Suppressor macrophage treated with lipopolysaccharide for 4 hours (primary cell): ENCODE measurements at places on chromosomes 11 and 22.

GRCh38 chr11:97557399-97557798 is 1167.6 kb downstream of the JRKL start:
- no peak for DNase-seq

- no peak for DNase-seq
Measured at GRCh38 chr22:33851240-33851639, 69.0 kb downstream of the LARGE1 start.

- peak; percentile 10 for DNase-seq
Measured at GRCh38 chr11:14357881-14358728, 878 bp downstream of the RRAS2 start.

DNA sequence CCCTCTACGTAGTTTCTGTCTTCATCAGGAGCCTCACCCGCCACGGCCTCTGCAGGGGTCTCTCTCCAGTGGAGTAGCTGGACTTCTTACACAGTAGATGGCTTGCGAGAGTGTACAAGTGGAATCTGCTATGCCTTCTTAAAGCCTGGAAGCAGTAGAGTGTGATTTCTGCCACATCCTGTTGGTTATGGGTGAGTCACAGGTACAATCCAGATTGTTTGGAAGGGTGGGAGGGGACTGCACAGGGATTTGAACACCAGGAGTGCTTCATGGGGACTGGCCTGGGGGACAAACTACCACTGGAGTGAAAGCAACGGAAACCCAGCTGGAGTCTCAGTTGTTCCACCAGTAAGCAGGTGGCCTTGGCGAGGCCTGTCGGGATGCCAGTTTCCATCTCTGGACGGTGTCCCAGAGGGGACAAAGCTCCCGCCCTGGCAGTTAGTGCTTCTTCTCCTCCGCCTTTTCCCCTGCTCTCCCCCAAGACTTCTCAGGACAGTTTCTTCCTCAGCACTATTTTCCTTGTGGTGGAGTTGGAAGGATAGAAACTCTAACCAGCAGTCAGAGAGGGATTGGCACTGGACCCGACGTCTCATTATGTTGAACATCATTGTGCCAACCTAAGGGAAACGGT is 85.0 kb upstream of the RCN1 start:
- DNase-seq: no peak

DNA sequence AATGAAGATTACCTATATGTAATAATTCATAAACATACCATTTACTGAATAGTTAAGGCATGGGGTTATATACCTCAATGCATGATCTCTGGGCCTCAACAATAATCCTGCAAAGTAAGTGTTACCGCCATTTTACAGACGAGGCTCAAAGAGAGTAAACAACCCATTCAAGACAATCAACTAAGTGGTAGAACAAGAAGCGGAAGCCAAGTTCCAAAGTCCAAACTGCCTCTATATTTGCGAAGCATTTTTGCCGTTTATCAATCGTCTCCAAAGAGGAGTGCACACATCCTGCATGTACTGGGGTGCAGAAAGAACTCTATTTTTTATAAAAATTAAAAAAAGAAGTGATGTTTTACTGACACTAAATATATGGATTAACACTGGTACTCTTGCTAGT is 27.5 kb upstream of the P4HA3 start:
- no peak for DNase-seq

DNA sequence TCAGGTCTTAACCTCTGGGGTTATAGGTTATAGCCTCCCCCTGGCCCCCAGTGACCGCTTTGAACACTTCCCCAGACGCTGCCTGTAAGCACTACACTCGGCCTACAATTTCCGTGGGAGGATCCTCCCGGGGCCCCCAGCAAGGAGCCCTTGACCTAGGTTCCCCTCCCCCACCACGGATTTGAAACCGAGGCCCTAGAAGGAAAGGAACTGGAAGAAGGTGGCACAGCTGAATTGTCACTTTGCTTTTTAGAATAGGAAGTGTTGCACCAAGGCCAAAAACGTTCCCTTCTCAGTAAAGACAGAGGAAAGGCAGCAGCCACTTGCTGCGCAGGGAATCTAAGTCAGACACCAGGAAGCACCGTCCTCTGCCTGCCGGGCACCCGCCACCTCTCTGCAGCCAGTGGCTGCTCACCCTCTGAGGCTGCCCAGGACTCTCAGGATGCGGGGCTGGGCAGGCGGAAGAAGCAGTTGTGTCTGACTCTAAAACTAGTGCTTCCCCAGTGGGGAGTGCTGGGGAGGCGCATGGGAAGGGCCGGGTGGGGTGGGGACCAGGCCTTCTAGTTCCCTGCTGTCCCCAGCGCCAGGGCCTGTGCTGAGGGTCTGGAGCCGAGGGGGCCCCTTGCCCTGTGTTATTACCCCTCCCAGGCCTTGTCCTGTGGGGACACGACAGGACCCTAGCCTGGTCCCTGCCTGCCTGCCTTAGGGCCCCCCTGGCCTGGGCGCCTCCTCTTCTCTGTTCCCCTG is 7.9 kb upstream of the FLRT1 start:
- DNase-seq: peak; percentile 34

- DNase-seq: peak; percentile 46
Measured at GRCh38 chr11:6012035-6012668, 5.4 kb upstream of the OR56A4 start.

- DNase-seq: no peak
Measured at GRCh38 chr11:133269267-133269666, 263.0 kb downstream of the OPCML start.

DNA sequence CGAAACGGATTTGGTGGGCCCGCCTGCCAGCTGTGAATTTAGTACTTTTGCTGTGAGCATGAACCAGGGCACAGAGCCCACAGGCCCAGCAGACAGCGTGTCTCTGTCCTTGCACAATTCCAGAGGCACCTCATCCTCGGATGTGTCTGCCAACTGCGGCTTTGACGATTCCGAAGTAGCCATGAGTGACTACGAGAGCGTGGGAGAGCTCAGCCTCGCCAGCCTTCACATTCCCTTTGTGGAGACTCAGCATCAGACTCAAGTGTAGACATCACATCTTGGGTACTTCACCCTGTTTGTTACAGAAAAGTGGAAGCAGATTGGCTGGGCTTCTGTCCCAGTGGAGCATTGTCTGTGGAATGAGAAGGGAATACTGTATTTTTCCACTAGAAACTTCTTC is 78.6 kb upstream of the MTNR1B start:
- no peak for DNase-seq

DNA sequence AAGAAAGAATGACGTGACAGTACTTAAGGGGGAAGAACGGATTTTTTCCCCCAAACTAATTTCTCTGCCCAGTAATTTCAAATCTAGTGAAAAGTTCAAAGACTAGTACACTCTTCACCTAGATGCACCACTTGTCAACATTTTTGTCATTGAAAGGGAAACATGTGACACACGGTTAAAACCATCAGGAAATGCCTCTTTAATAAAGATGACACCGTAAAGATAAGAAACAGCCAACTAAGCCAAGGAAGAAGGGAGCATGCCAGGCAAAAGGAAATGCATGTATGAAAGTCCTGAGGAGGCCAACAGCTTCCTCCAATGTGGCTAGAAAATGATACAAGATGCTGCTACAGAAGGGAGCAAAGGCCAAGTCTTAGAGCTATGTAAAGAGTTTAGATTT is 49.4 kb downstream of the RSF1 start:
- no peak for DNase-seq

- no peak for DNase-seq
Measured at GRCh38 chr22:41672780-41673509, 15.7 kb downstream of the SNU13 start.

DNA sequence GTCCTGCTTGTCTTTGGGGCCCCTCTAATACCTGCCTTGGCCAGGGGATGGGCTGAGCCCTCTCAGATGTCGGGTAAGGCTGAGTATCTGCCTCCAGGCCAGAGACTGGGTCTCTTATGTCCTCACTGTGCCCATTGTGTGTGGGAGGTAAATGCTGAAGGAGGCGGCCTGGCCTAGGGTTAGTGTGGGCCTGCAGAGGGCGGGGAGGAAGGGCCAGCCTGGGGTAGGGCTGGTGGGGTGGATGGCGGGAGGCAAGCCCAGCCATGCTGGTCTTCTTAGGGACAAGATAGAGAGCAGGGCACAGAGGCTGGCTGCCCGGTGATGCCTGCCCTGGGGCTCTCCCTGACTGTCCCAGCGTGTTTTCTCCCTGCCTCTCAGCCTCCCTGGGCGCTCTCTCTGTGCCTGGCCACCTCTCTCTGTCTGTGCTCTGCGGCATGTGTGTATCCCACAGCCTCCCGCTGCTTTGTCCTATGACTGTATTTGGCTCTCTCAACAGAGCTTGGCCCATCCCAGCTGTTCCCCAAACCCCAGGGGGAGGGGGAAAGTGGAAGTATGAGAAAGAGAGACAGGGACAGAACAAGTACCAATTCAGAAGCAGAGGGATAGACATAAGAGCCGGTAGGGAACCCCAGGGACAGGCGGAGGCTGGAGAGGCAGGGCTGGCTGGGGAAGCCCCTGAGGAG is 57.0 kb downstream of the PDE2A start:
- DNase-seq: no peak

DNA sequence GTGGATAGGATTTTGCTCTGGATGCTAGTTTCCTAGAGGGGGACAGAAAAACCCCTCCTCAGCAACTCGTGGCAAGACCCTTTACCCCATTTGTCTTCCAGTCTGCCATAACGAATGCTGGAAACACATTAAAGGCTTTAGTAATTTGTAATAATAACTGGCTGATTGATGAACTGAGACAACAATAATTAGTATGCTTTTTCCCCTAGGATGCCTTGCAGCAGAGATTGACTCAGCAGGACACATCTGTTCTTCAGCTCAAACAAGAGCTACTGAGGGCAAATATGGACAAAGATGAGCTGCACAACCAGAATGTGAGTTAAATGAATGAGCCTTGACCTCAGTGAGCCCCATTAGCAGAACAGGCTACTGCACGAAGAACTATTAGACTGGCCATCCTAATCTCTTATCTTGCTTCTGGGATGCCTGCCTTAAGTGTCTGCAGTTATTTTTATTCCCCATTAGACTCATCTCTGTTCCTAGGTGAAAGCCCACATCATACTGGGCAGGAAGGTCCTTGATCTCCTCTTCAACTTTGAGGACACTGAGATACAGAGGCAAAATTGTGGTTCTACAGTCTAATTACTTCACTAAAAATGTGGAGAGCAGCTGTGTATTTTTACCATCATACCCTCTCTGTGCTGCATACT is 32.9 kb upstream of the DLAT start:
- DNase-seq: no peak

- DNase-seq: no peak
Measured at GRCh38 chr22:24807284-24807950, 1.4 kb downstream of the SGSM1 start.
